Naive thymus-derived CD8-positive, alpha-beta T cell (primary cell): ENCODE measurements at places on chromosomes 3 and 15. TPM values are rescaled to one million over a fixed set of nuclear protein-coding genes. Genes with fewer than 3 reads are reported as not detected.
A peak's percentile ranks its signal among the peaks of the same experiment; 100 is the strongest.

- no peak overlapping the region for H3K4me3 ChIP-seq
- no peak for DNase-seq
- no peaks in the 10 kb centered on the region for H3K27me3 ChIP-seq
- no peaks in the 10 kb centered on the region for H3K36me3 ChIP-seq
- no peaks in the 10 kb centered on the region for H3K4me1 ChIP-seq
These were observed 111.7 kb upstream of the SMAD3 start for GRCh38 chr15:66953523-66954229.

Gene RARB
- total RNA-seq, result not detected

Gene SYNPR
- total RNA-seq, result not detected

Gene SNX22
- 4.4 TPM for total RNA-seq

GRCh38 chr15:101127506-101128076, 124.3 kb downstream of the CHSY1 start:
- H3K36me3 ChIP-seq, result no peaks in the 10 kb centered on the region
- peaks cover 30% of the 10 kb centered on the region for H3K4me1 ChIP-seq
- no peaks in the 10 kb centered on the region for H3K27me3 ChIP-seq
- peak overlapping the region; percentile 58 for H3K4me3 ChIP-seq
- DNase-seq, result no peak

DNA sequence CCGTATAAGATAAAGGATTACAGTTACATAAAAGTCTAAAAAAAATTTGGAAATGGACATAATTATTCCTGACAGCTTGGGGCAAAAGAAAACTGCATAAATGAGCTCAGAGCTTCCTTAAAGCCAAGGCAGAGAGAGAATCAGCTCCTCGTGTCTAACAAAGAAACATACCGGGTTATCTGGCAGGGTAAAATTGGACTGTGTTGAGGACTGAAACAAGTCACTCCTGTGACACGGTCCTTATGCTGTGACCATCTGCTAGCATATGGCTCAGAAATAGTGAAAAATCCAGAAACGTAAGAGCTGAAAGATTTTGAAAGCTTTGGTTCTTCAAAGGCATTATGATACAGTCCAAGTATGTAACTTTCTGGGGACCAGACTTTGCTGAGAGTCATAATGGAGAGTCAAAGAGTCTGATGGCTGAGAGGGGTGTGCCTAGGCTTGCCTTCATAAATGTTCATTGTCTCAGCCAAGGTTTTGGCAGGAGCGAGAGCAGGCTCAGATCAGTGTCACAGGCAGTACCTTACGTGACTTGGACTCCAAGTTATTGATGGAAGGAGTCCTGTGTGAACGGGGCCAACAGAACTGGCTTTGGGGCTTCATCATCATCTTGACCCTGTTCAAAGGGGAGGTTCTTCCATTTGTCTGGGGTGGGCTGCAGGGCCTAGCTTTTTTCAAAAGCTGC, 12.5 kb downstream of the MAP6D1 start:
- H3K4me3 ChIP-seq, result no peak overlapping the region
- H3K27me3 ChIP-seq, result no peaks in the 10 kb centered on the region
- H3K36me3 ChIP-seq, result peaks cover 44% of the 10 kb centered on the region
- DNase-seq, result no peak
- peaks cover 7% of the 10 kb centered on the region for H3K4me1 ChIP-seq

Gene GOLGA8M
- 10.3 TPM for total RNA-seq

- no peaks in the 10 kb centered on the region for H3K27me3 ChIP-seq
- no peaks in the 10 kb centered on the region for H3K36me3 ChIP-seq
- H3K4me3 ChIP-seq, result no peak overlapping the region
- no peaks in the 10 kb centered on the region for H3K4me1 ChIP-seq
- H3K27ac ChIP-seq, result no peak overlapping the region
- no peak for DNase-seq
These were observed 54.1 kb downstream of the SRGAP3 start for GRCh38 chr3:9195390-9195789.

DNA sequence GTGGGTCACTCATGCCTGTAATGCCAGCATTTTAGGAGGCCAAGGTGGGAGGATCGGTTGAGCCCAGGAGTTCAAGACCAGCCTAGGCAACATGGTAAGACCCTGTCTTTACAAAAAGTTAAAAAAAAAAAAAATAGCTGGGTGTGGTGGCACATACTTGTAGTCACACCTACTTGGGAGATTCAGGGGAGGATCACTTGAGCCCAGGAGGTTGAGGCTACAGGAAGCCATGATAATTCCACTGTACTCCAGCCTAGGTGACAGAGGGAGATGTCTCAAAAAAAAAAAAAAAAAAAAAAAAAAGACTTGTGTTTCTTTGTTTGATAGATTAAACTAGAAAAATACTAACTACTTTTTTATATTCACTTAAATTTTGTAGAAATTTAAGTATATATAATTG, 14.6 kb downstream of the RAB7A start:
- no peaks in the 10 kb centered on the region for H3K36me3 ChIP-seq
- H3K4me1 ChIP-seq, result peaks cover 15% of the 10 kb centered on the region
- DNase-seq, result no peak
- no peak overlapping the region for H3K27ac ChIP-seq
- peak overlapping the region; percentile 23 for H3K4me3 ChIP-seq
- no peaks in the 10 kb centered on the region for H3K27me3 ChIP-seq

GRCh38 chr3:98057631-98058030, 22.5 kb upstream of the GABRR3 start:
- H3K4me3 ChIP-seq, result no peak overlapping the region
- no peak overlapping the region for H3K27ac ChIP-seq
- no peaks in the 10 kb centered on the region for H3K36me3 ChIP-seq

GRCh38 chr15:74302821-74303359, 64.6 kb downstream of the CYP11A1 start:
- no peak overlapping the region for H3K4me3 ChIP-seq
- peaks cover 4% of the 10 kb centered on the region for H3K4me1 ChIP-seq
- H3K27ac ChIP-seq, result no peak overlapping the region
- DNase-seq, result no peak

- peaks cover 33% of the 10 kb centered on the region for H3K27me3 ChIP-seq
- H3K4me3 ChIP-seq, result peak overlapping the region; percentile 71
- no peaks in the 10 kb centered on the region for H3K36me3 ChIP-seq
- DNase-seq, result no peak
- H3K27ac ChIP-seq, result no peak overlapping the region
These were observed 375 bp upstream of the MYZAP start for GRCh38 chr15:57591237-57591821.

DNA sequence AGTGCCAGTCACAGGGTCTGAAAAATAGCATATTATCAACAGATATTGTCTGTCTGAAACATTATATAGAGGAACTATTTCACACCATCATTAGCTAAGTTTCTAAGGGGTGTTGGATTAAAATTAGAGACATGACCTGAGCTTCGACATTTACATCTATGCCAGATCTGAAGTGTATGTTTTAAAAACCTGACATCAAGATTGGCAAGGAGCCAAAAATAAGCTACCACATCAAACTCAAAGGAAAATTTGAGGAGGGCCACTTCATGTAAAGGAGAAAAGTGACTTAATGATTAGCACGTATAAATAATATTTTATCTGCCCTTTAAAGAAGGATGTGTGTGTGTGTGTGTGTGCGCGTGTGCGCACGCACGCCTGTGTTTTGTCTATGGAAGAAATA, 752.0 kb upstream of the GRM7 start:
- H3K27me3 ChIP-seq, result no peaks in the 10 kb centered on the region
- H3K36me3 ChIP-seq, result no peaks in the 10 kb centered on the region
- no peaks in the 10 kb centered on the region for H3K4me1 ChIP-seq
- no peak overlapping the region for H3K27ac ChIP-seq

Gene ST3GAL6
- total RNA-seq, result not detected

DNA sequence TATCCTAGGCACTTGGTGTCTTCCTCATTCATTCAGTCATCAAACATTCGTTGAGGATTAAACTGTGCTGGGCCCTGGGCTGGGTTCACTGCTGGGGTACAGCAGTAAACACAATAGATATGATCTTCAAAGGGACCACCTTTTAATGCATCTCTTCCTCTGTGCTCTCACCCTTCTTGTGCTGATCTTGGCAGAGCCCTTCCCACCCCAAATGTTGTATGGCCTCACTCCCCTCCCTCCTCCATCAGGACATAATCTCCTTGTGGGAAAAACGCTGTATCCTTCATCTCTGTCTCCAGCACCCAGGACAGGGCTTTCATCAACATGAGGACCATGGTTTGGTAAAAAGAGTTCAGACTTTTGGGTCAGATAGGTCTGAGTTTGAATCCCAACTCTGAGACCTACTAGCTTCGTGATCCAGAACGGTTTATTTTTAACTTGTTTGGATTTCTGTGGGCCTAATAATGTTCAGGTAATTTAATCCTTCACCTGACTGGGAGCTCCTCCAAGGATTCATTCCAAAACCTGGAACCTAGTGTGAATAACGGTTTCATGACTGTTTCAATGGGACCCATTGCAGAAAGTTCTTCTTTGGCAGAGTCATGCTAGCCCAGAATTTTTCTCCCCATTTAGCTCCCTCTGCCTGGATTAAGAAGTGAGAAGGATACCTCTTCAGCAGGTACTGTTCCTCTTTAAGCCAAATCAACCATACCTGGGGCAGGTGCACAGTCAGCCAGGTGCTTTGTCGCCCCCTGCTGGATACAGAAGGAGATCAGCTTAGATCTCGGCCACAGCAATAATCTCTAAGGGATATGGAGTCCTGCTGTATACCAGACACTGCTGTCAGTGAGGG, 5.2 kb upstream of the WNT7A start:
- no peak overlapping the region for H3K4me3 ChIP-seq
- peak; percentile 70 for DNase-seq
- H3K27ac ChIP-seq, result no peak overlapping the region
- peaks cover 24% of the 10 kb centered on the region for H3K27me3 ChIP-seq

GRCh38 chr15:93524432-93524831, 435.4 kb upstream of the RGMA start:
- no peaks in the 10 kb centered on the region for H3K4me1 ChIP-seq
- peaks cover 12% of the 10 kb centered on the region for H3K27me3 ChIP-seq
- H3K27ac ChIP-seq, result no peak overlapping the region

DNA sequence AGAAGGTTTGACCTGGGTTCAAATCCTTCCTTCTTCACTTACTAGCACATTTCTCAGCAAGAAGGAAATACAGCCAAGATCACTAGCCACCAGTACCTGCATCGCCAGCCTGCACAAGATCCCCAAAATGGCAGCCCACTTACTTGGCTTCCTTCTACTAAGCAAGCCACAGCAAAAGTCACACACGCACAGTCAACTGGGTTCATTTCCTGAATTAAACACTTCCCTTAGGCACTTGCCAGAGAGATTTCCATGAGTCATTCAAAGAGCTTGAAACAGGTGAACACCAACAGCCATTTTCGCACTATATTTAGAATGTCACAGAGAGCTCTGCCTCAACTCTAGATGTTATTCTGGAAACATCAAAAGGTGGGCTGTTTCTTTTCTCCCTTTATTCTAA, 42.6 kb downstream of the MGLL start:
- H3K27me3 ChIP-seq, result peaks cover under 1% of the 10 kb centered on the region
- no peaks in the 10 kb centered on the region for H3K36me3 ChIP-seq
- DNase-seq, result no peak
- no peak overlapping the region for H3K27ac ChIP-seq
- H3K4me3 ChIP-seq, result no peak overlapping the region
- H3K4me1 ChIP-seq, result peaks cover 17% of the 10 kb centered on the region

DNA sequence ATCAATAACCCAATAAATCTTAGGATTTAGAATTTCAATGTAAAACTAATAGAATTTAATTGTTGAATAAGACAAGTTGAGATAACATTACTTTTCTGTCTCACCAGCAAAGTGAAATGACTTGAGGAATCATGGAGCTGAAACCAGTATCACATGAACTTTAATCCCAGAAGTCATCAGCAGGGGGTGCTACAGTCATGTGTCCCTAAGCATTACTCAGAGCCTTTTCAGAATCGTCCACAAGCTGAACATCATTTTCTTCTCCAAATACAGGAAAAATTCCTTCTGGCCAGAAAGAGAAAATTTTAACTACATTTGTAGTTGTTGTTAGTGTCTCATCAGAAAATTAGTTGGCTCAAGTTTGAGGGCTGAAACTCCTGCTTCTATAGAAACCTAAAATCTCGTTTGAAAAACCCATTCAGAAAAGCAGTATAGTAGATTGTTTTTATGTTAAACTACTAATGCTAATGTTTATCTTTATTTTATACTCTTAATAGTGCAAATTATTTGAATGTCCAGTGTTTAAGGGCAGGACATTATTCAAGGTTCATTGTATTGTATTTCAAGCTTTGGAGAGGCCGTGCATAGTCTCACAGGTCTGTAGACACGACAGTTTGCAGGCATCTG, 384.1 kb downstream of the PLOD2 start:
- no peaks in the 10 kb centered on the region for H3K27me3 ChIP-seq
- H3K36me3 ChIP-seq, result no peaks in the 10 kb centered on the region
- no peaks in the 10 kb centered on the region for H3K4me1 ChIP-seq

GRCh38 chr3:108472001-108472591, 38.3 kb downstream of the MYH15 start:
- no peaks in the 10 kb centered on the region for H3K4me1 ChIP-seq
- no peak overlapping the region for H3K4me3 ChIP-seq
- H3K36me3 ChIP-seq, result no peaks in the 10 kb centered on the region
- H3K27me3 ChIP-seq, result peaks cover 2% of the 10 kb centered on the region
- no peak overlapping the region for H3K27ac ChIP-seq

- H3K27ac ChIP-seq, result peak overlapping the region; percentile 92
- H3K27me3 ChIP-seq, result peaks cover 6% of the 10 kb centered on the region
- DNase-seq, result peak; percentile 27
These were observed 844 bp upstream of the PFN2 start for GRCh38 chr3:149971403-149972075.

Gene OCA2
- not detected for total RNA-seq

Gene HCLS1
- 340 TPM for total RNA-seq

- H3K4me1 ChIP-seq, result no peaks in the 10 kb centered on the region
- H3K27me3 ChIP-seq, result peaks cover 10% of the 10 kb centered on the region
- no peak for DNase-seq
- H3K4me3 ChIP-seq, result no peak overlapping the region
These were observed 49.6 kb upstream of the BNIP2 start for GRCh38 chr15:59738676-59739075.

DNA sequence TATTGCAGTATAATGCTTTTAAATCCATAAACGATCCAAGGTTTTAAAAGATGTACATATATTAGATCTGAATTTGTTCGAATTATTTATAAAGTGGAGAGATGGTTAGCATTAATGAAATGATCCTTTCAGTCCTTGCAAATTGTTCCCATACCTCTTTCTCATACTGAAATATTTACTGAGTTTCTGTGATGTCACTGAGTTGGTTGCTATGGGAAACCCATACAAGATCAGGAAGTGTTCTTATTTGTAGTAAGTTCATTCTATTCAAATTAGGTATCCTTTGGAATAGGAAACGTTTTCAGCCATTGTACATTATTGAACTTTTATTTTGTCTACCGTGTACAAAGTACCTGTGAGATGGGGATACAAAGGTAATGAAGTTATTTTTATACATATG, 73.2 kb upstream of the CHL1 start:
- H3K36me3 ChIP-seq, result no peaks in the 10 kb centered on the region
- no peak overlapping the region for H3K27ac ChIP-seq
- DNase-seq, result no peak
- H3K27me3 ChIP-seq, result no peaks in the 10 kb centered on the region
- no peaks in the 10 kb centered on the region for H3K4me1 ChIP-seq

GRCh38 chr15:80531796-80532195, 127.6 kb downstream of the ARNT2 start:
- H3K4me1 ChIP-seq, result no peaks in the 10 kb centered on the region
- no peak for DNase-seq
- no peak overlapping the region for H3K4me3 ChIP-seq

Gene RGMA
- total RNA-seq, result not detected

GRCh38 chr3:167675848-167676247, 22.1 kb upstream of the WDR49 start:
- H3K36me3 ChIP-seq, result peaks cover 76% of the 10 kb centered on the region
- no peak overlapping the region for H3K4me3 ChIP-seq
- no peak for DNase-seq
- H3K4me1 ChIP-seq, result peaks cover 5% of the 10 kb centered on the region
- H3K27me3 ChIP-seq, result no peaks in the 10 kb centered on the region

- H3K36me3 ChIP-seq, result no peaks in the 10 kb centered on the region
- no peak for DNase-seq
- H3K27ac ChIP-seq, result no peak overlapping the region
- H3K27me3 ChIP-seq, result no peaks in the 10 kb centered on the region
- no peak overlapping the region for H3K4me3 ChIP-seq
- no peaks in the 10 kb centered on the region for H3K4me1 ChIP-seq
These were observed 1005.9 kb downstream of the ZPLD1 start for GRCh38 chr3:103440539-103441203.

Gene RHOV
- not detected for total RNA-seq
